ENCODE measurements at places on chromosomes 4 and X. TPM values are rescaled to one million over a fixed set of nuclear protein-coding genes. Genes with fewer than 3 reads are reported as not detected.

GRCh38 chrX:43573441-43574015 lies 82.6 kb upstream of the MAOA start:
- no peak for DNase-seq

GRCh38 chr4:102585329-102585728 lies 84.2 kb downstream of the NFKB1 start:
- no peak for DNase-seq

DNA sequence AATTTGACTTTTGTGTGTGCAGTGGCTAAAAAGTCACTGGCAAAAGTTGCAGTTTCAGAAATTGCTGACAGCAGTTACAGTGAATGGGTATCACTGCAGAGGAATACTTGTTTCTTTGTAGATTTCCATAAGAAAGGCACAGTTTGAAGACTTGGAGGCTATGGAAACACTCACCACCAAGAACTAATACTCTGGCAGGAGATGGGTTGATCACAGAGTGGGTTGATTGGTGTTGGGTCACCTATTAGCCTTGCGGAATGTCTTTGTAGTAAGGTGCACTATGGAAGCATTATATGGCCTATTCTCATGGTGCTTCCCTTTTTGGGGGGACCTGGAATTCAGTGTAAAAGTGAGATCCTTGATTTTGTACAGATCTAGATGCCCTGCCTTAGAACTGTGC lies 502.8 kb downstream of the CFAP47 start:
- no peak for DNase-seq

- DNase-seq, result peak; percentile 54
Observed at GRCh38 chrX:153969904-153970356, 1.7 kb downstream of the HCFC1 start.

DNA sequence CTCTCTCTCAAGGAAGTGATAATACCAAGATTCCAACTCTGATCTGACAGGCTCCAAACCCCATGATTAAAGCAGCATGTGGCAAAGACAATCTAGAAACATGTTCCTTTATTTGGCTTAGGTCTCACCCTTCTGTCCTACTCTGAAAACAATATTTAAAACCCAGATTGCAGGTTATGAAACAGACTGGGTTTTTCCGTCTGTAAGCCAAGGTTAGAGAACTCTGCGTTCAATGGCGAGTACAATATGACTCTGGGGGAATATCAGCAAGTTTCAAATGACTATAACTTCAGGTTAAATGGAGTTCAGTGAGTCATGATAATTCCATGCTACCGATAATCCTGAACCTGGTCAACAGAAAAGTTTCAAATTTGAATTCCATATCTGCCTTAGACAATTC lies 50.8 kb downstream of the ANAPC10 start:
- DNase-seq, result no peak

DNA sequence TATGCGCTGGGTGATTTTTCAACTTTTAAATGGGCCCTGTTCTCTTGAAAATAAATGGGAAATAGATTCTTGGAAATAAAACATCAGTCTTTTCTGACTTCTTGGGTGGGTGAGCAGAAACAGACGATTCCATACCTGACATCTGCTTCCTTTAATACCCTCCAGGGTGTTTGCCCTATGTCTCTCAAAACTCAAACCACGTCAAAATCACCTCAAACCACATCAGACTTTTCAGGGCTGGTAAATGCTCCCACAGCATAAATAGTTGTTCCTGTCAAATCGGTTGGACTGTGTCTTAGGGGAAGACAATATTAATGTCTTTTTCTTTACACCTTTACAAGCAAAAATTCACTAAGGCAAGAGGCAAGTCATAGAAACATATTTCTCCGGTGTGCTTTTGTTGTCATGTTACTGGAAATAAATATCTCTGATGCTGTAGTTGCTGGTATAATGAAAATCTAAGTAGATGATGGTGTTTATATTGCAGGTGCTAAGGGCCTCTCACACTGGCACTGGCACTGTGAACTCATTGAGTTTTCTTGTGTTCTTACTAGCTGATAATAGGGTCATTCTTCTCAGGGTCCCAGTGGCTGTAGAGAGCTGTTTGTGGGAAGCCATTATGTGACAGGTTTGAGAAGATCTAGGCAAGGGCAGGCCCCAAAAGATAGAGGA lies 380.4 kb downstream of the RAPGEF2 start:
- no peak for DNase-seq

Gene COL25A1
- total RNA-seq, result 0.24 TPM
